ENCODE measurements at places on chromosomes 4 and X. TPM values are rescaled to one million over a fixed set of nuclear protein-coding genes. Genes with fewer than 3 reads are reported as not detected.

- no peak for DNase-seq
These were observed 22.4 kb downstream of the NEXMIF start for GRCh38 chrX:74902806-74903205.

- no peak for DNase-seq
These were observed 5.7 kb upstream of the TMEM192 start for GRCh38 chr4:165118256-165118909.

GRCh38 chr4:22389240-22389870, 126.5 kb downstream of the ADGRA3 start:
- DNase-seq, result peak; percentile 43

GRCh38 chr4:8319731-8320385, 50.3 kb downstream of the HTRA3 start:
- no peak for DNase-seq

GRCh38 chr4:125306112-125306511, 8.6 kb upstream of the FAT4 start:
- no peak for DNase-seq

GRCh38 chrX:20796450-20796849, 529.7 kb upstream of the RPS6KA3 start:
- no peak for DNase-seq

DNA sequence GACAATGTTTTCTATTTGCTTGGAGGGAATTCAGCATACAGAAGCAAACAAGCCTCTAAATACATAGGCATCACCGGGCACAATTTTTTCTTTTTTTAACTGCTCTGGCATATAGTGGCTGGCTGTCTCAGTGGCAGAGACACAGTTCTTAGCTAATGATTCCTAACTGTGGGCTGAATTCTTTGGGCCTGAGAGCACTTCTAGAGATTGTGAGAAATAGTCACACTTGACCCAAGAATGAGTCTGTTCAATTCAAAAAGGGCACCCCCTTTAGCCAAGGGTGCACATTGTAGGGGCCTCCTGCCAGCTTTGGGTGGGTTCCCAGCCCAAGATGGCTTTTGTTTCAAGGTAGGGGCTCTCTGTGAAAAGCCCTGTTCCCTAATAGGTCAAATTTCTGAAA, 345.7 kb downstream of the ARHGAP10 start:
- no peak for DNase-seq

DNA sequence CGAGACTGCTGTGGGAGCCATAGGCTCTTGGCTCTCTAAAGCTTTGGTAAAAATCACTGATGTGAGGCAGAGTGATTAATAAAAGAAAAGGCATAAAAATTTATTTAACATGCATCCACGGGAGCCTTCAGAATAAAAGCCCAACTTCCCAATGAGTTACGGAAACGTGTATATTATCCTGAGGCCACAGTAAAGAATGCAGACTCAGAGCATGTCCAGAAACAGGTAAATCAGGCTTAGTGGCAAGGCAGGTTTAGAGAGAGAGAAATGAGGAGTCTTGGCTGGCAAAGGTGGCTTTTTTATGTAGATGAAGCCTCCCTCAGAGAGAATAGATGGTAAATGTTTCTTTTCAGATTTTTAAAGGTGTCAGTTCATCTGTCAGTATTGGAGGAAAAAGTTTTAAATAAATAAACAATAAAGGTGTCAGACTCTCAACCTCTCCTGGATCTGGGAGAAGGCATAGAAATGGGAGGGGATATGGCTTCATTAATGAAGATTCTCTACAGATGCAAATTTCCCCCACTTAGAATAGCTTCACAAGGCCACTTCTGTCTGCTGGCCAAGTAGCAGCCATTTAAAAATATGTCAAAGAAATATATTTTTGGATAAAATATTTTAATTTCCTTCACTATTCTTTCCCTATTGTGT, 24.0 kb downstream of the C4orf51 start:
- DNase-seq, result no peak

DNA sequence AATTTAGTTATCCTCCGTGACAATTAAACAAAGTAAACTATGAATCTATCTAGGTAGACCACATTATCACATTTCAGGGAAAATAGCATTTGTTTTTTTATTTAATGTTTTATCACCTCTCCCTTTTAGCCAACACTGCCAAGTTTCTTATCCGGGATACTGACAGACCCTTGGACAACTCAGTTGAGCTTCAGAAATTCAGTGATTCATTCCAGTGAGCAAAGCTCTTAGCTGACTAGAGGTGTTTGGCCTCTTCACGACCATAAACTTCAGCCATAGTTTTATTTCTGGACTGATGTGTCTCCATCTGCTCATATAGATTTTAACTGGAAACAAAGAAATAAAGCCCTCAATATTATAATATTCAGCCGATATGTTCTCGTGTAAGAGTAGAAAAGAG, 15.2 kb downstream of the SLITRK2 start:
- DNase-seq, result no peak

GRCh38 chr4:124061413-124061812, 651.1 kb downstream of the ANKRD50 start:
- no peak for DNase-seq

- no peak for DNase-seq
These were observed 4.0 kb upstream of the ITM2A start for GRCh38 chrX:79371101-79371500.

- DNase-seq, result no peak
These were observed 125.4 kb upstream of the ZCCHC13 start for GRCh38 chrX:74178536-74178935.

Gene GNRHR
- not detected for total RNA-seq

Gene ERCC6L
- 0.23 TPM for total RNA-seq

Gene RP2
- 13.1 TPM for total RNA-seq

Gene MND1
- total RNA-seq, result 1.7 TPM
